M059J (cell line): ENCODE measurements at places on chromosomes 4 and X.

DNA sequence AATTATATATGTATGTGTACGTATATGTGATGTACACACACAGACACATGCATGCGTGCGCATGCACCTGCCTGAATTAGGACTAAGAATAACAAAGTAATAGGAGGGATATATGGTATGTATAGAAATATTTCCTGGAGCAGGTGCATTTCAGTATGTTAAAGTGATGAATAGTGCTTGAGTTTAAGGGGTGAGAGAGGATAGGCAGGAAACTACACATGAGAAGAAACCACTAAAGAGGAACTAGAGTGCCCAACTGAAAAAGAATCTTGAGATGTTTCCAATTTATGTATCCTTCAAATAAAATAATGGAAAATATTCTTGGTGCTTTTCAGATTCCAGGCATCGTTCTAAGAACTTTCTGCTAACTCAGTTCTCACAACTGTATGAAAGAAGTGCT is 52.6 kb upstream of the UNC5C start:
- no peak for DNase-seq

- no peak for DNase-seq
Measured at GRCh38 chr4:78754872-78755271, 21.3 kb upstream of the BMP2K start.

DNA sequence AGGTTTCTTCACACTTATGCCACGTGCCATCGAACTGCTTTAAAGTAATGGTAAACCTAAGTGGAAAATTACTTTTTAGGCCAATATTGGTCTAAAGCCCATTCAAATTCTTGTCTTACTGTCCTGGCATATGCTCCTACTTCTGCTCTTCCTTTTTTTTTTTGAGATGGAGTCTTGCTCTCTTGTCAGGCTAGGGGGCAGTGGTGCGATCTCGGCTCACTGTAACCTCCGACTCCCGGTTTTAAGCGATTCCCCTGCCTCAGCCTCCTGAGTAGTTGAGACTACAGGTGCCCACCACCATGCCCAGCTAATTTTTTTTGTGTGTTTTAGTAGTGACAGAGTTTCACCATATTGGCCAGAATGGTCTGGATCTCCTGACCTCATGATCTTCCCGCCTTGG is 129.0 kb upstream of the TECRL start:
- DNase-seq = no peak

DNA sequence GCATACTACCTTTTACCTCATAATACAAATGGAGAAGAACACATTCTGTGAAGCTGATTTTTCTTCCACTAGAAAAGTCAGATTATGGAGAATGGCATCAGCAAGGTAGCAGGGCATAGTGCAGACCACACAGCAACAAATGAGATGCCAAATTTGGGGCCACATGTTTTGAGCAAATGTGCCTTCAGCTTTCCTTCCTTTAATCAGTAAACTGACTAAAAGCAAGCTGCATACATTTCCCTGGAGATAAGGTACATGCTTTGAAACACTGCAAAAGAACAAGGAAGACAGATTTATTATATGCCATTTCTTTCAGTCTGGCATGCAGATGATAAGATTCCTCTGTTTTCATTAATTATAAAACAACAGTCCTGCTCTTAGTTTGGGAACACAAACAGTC is 67.1 kb upstream of the GUCY1A1 start:
- DNase-seq = no peak

DNA sequence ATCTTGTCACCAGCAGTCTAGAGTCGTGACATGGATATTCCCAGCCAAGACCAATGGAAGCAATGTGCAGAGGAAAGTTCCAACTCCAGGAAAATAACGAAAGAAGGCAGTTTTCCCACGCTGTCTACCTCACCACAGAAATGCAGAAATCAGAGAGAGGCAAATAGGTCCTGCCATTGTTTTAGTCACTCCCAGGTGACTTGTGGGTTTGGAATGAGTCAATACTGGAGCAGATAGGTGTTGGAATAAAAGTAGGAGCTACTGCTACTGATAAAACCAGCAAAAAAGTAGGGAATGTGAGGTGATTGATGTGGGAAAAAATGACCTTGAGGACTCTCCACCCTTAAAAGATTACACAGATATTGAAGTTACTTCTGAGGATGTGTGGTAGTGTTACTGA is 72.8 kb upstream of the RAI2 start:
- DNase-seq = no peak

DNA sequence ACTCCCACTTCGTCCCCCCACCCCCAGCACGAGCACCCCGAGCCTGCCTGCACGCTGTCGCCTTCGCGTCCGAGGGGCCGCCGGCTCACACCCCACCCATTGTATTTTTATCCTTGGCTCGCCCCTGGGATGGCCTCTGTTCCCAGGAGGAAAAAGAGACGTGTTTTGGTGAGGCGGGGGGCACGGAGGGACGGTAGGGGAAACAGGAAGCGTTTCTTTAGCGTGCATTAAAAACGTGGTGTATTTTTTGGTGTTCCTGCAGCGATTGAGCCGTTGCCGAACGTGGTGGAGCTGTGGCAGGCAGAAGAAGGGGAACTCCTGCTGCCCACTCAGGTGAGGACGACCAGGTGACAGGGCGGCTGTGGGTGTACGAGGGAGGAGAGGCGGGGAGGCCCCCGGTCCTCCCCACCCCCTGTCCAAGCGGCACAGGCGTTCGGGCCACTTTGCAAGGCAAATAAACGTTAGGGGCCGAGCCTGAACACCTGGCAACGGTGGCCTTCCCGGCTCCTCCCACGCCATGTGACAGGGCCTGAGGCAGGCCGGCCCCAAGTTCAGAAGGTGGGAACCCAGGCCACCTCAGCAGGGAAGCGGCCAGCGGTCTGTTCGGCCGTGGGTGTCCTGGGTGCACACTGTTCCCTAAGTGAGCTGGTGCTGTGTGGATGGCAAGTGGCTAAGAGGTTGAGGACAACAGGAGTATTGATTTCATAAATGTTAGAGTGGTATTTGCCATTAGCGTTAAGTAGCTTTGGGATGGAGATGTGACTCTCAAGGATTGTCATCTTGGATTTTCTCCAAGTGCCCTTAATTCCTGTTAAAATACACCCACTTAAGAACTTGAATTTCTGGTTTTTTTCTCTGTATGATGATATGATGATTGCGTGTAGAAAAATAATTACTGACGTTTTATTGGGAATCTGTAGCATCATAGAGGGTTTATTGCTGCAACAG is 1.1 kb downstream of the TMEM131L start:
- DNase-seq = peak; percentile 25

- peak; percentile 27 for DNase-seq
Measured at GRCh38 chr4:177632481-177632880, 190.2 kb upstream of the AGA start.

- DNase-seq = no peak
Measured at GRCh38 chr4:1458581-1458980, 52.3 kb upstream of the NKX1-1 start.

DNA sequence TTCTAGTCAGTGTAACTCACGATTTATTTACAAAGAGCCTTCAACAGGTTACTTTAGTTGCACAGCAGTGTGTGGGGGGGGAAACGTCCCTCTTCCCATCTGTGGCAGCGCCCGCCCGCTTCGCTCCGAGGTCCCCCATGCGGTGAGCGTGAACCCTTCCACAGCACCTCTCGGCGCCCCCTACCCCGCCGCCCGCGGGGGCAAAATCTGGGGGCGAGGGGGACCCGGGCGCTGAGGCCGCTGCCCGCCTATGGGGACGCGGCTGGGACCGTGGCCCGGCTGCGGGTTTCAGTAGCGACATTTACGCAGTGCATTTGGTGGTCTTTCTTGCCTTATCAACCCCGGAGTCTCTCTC is 6.4 kb downstream of the NKX6-1 start:
- DNase-seq = no peak

DNA sequence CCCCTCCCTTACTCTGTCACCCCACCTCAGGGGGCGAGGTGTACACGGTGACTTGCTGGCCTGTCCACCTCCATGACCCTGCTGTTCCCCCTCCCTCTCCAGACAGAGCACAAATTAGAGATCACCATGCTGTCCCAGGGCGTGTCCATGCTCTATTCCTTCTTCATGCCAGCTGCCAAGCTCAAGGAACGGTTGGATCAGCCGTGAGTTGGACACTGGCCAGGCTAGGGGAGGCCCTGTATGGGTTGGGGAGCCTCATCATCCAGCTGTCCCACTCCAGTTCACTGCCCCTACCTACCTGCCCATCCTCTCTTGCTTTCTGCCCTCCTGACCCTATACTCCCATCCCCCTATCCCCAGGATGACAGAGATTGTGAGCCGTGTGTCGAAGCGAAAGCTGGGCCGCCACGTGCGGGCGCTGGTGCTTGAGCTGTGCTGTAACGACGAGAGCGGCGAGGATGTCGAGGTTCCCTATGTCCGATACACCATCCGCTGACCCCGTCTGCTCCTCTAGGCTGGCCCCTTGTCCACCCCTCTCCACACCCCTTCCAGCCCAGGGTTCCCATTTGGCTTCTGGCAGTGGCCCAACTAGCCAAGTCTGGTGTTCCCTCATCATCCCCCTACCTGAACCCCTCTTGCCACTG is 3.9 kb upstream of the CDK16 start:
- no peak for DNase-seq

DNA sequence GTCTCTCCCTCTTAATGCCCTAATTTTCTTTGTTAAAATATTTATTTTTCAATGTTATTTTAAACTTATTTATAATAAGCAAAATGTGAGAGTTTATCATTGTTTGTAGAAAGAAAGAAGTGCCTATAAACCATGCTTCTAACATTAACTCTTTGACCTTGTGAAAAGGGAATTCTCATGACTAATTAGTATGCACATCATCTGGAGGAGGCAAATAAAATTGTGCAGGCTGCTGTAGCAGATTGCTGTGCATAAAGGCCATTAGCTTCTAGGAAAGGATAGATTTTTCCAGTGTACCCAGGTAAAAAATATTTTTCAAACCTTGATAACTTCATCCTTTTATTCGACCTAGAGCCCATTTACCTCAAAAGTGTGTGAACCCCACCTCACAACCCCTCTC is 84.6 kb upstream of the GUCY1A1 start:
- no peak for DNase-seq

DNA sequence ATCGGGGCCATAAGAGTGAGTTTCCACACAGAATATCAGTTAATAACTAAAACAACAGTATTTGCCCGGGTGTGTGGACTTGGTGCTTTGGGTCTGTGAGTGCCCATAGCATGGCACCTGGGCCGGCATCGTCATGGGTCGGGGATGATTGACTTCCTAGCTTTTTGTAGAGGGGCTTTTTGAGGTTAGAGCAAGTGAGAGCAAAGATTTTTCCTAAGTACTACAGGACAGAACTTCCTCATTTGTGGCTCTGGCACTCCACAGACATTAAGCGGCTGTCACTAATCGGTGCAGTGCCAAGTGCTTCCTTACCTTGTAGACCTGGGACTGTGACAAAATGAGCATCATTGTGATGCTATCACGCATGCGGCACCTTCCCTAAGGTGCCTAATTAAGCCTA is 81.0 kb downstream of the SHROOM2 start:
- no peak for DNase-seq

- DNase-seq = no peak
Measured at GRCh38 chr4:3217771-3218170, 31.2 kb upstream of the MSANTD1 start.

GRCh38 chr4:76058302-76058701 is 16.2 kb upstream of the ART3 start:
- DNase-seq = no peak
